Fibroblast of skin of left quadriceps (primary cell): ENCODE measurements at places on chromosomes 5 and 9.

DNA sequence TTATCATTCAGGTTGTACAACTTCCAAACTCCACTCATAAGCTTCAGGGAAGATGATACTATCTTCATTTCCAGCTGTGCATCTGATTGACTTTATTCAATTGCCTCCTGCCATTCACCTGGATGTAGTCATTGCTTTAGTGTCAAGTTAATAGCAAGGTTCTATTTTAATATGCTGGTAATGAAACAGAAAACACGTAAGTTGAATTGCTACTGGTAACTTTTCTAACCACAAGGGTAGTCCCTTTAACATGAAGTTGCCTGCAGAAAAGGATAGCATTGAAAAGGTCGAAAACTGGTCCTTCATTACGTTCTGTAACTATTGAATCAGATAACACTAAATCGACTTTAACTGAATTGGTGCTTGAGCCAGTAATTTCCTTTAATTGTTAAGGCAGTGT is 459.4 kb upstream of the CDH6 start:
- DNase-seq, result no peak

DNA sequence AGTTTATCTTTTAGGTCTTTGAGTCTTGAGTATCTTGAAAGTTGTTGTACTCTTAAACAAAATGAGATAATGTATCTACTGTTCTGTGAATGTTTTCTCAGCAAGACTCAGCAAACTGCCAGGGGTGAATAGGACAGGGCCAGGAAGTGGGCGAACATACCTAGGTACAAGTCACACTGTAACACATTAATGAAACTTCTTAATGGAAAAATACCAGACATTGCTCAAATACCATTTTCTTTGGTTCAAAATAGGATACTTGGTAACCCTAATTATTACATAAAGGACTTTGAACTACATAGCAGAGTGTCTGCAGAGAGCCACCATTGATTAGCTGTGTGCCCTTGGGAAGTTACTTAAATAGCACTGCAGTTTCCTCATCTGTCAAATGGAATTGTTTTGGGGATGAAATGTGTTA is 197.5 kb downstream of the ARHGEF28 start:
- no peak for DNase-seq

- DNase-seq, result peak; percentile 96
Observed at GRCh38 chr5:34743878-34744277, 87.8 kb downstream of the RAI14 start.

GRCh38 chr9:109894921-109895758 is 115.1 kb downstream of the PALM2AKAP2 start:
- no peak for DNase-seq

DNA sequence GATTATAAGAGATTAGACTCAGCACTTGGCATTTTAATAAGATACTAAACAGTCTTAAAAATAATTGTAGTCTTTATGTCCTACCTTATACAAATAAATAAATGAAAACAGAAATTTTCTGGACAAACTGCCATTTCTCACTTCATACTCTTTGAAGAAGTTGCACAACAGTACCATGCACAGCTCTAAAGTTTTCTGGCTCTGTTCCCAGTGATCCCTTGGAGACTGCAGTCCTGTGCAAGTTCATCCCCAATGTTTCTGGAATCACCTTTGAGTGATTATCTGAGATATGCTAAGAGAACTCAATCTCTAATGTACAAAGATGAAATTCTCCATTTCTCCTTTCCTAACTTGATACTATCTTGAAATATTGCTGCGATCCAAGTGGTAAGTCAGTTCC is 330.4 kb upstream of the EDIL3 start:
- no peak for DNase-seq

DNA sequence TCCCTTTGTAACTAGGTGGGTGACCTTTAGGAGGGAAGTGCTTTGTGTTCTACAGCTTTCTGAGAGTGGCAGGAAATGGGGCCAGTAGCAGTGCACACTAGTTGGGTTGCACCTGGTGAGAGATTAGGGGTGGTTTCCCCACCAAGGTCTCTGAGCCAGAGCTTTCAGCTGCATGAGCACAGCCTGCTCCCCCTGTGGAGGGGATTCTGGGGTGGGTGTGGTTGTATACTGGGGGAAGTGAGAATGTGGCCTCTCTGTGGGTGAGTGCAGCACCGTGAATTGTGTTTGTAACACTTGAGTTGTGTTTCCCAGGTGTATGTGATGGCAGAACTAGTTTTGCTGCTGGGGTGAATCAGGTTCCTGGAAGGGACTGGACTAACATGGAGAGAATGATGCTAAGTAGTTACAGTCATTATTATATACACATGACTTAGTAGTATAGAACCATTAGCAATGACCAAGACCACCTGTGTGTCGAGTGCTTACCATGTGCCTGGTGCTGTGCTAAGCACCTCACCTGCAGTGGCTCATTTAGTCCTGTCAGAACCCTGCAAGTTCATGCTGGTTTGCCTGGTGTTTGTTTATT is 11.8 kb upstream of the CXXC5 start:
- no peak for DNase-seq

DNA sequence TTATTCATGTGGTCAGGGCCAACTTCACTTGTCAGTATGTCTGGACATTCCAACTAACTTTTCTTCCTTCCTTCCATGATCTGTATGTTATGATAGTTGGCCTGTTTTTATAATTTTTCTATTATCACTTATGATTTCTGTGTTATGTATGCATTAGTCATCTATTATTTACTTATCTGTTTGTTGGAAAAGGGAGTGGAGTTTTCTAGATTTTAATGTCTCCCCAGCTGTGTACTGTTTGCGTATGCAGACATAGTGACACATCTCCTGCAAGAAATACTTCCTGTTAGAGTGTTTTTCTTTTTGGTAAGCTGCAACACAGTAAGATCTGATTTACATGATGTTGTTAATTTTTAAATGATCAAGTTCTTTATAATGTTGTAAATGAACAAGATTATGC is 8.7 kb upstream of the INSYN2B start:
- DNase-seq, result no peak

GRCh38 chr5:38938424-38938823 is 92.6 kb downstream of the OSMR start:
- DNase-seq, result no peak
